Skin of body (tissue), 3 donors: ENCODE measurements at places on chromosomes 16 and 17.

- no peak for DNase-seq
These were observed 204.1 kb upstream of the NLRP1 start for GRCh38 chr17:5788266-5788900.

GRCh38 chr17:6691546-6691945 is 21.6 kb downstream of the SLC13A5 start:
- DNase-seq: no peak

- no peak for DNase-seq
These were observed 13.4 kb upstream of the PLLP start for GRCh38 chr16:57297856-57298255.

- DNase-seq: no peak
These were observed 7.4 kb upstream of the PYDC1 start for GRCh38 chr16:31224092-31224955.

GRCh38 chr16:47395733-47396498 is 64.9 kb downstream of the ITFG1 start:
- no peak for DNase-seq

DNA sequence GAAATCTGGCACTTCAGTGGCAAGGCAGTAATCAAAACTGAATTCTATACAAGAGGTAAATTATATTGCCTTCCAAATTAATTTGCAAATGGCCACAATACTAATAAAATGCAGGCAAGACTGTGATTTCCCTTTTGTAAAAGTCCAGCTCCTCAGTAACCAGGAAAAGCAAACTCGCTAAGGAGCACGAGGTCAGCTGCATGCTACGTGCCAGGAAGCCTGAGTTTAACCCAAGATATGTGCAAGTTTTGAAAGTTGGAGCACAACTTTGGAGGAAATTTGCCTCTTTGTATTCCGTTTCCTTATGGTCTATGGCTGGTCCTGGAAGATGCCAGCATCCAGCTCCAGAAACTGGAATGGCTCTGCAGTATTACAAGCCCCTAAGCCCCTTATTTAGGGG is 226.8 kb upstream of the DYNLRB2 start:
- no peak for DNase-seq
